ENCODE measurements at places on chromosomes 6 and 20.

- no peak for DNase-seq
Measured at GRCh38 chr6:135811170-135811569, 40.3 kb upstream of the PDE7B start.

- DNase-seq = no peak
Measured at GRCh38 chr20:57440678-57441509, 49.7 kb downstream of the RBM38 start.

GRCh38 chr6:159282421-159282820 lies 113.2 kb downstream of the FNDC1 start:
- no peak for DNase-seq

- DNase-seq = no peak
Measured at GRCh38 chr6:29828471-29828797, 809 bp downstream of the HLA-G start.

- DNase-seq = no peak
Measured at GRCh38 chr6:96792561-96793190, 44.6 kb downstream of the GPR63 start.

DNA sequence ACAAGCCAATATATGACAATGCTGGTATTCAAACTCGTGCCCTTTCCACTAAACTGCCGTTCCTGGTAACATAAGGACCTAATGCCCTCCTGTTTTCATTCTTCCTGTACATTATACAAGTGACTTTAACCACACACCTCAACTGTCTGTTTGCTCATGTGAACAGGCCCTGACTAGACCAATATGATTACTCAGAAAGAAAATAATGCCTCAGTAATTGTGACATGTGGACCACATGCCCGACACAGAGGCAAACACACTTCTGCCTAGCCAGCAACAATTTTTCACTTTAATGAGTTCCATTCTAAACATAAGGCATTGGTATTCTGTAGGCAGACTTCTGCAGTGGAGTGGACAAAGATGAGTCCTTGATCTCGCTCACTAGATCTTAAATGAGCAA lies 30.0 kb downstream of the SLC22A16 start:
- DNase-seq = no peak
